ENCODE measurements at places on chromosomes 1 and 21.

GRCh38 chr21:28776251-28776650 lies 216.4 kb downstream of the LTN1 start:
- DNase-seq = no peak

DNA sequence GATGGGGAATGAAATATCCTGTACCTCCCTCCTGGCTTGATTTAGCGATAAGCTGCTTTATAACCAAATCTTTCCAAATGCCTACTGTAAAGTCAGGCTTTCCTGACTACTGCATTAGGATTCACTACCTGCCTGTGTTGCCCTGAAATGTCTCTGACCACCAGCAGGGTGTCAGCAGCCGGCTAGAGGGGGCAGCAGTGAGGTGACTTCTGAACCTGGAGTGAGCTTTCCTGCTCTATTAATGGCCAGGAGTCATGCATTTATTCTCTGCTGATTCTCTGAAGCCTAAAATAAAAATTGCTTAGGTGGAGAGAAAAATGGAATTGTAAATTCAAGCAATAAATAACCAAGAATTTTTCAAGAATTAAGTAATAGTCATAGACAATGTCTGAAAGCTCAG lies 2.5 kb downstream of the BACE2 start:
- peak; percentile 57 for DNase-seq

GRCh38 chr1:3029991-3030662 lies 8.9 kb downstream of the ACTRT2 start:
- no peak for DNase-seq

- DNase-seq = no peak
Observed at GRCh38 chr1:65434760-65435159, 14.3 kb downstream of the LEPR start.

DNA sequence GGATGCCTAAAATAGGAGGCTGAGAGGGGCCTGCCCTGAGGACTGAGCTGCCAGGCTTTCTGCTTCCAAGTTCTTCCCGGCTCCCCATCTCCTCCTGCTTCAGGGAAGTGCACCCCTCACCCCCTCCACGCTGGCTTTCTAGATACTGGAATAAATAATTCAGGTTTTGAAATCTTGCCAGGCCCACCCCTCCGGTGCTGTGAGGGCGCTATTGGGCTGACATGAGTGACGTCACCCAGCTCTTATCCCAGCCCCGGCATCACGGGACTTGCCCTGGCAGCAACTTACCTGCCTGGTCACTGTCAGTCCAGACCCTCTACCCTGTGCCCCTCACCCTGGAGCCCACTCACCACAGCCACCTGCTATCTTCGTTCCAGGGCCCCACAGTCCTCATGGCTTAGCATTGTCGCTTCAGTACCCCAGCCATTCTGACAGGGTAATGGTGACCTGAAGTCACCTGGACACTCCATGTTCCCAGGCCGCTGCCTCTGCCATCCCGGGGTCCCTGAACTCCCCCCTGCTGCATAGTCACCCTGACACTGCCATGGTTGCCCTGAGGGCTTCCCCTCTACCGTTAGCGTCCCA lies 819 bp upstream of the GPR3 start:
- peak; percentile 44 for DNase-seq

DNA sequence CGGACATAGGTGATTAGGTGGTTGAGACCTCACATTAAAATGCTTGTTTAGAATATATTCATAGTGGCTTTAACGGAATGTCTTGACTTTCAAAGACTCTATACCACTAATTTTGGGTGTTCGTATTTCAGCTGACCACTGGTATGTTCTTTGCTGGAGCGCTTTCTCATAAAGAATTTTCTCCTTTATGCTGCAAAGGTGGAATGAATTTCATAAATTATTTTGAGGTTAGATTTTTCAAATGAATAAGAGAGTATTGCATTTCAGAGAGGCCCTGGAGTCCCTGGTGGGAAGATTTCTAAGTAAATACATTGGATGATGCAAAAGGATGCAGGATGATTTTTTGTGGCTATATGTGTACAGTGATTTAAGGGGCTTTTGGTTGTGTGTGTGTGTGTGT lies 55.8 kb downstream of the HUNK start:
- DNase-seq = no peak

DNA sequence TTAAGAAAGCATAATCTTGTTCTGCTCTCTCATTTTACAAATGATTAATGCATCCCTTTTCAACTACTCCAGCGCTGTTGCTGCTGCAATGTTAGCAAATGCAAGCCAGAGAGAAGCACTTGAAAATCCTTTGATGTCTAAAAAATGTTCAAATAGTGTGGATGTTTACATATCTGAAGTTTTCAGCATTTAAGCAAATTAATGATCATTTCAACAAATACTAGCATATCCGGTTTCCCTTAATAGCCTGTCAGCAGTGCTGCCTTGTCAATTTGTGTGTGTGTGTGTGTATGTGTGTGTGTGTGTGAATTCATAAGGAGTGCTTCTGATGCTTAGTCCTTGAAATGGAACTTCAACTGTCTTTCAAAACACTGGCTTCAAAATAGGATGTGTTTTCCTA lies 48.1 kb upstream of the WNT2B start:
- no peak for DNase-seq
